ENCODE measurements at places on chromosomes 11 and 22. TPM values are rescaled to one million over a fixed set of nuclear protein-coding genes. Genes with fewer than 3 reads are reported as not detected.

DNA sequence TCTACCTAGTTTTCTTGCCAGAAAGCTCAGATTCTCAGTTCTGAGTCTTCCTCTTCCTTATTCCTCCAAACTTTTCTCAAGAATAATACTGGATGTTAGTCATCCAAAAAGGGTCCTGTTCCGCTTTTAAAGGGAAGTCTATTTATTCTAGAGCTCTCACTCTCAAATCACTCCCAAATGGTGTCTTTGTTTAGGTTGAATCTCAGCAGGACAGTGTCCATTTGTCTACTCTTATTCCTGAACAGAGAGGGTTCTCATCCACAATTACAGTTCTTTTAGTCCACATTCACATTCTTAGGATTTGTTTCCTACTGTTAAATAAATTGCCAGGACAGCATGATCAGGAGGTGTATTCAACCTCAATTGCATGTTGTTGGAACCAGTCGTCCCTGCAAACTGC lies 61.3 kb downstream of the MUC15 start:
- H3K36me3 ChIP-seq = no peaks in the 10 kb centered on the region
- H3K4me1 ChIP-seq = 0 out of 2 replicates have a peak, but pooled peaks cover 3% of the 10 kb centered on the region
- H3K27ac ChIP-seq = no peak overlapping the region
- no peak overlapping the region for H3K4me3 ChIP-seq

GRCh38 chr22:29343313-29343805 lies 27.9 kb upstream of the RASL10A start:
- H3K4me1 ChIP-seq = no peaks in the 10 kb centered on the region
- peak overlapping the region; percentile 36 for H3K27ac ChIP-seq
- peaks cover 57% of the 10 kb centered on the region for H3K36me3 ChIP-seq

- H3K27ac ChIP-seq = no peak overlapping the region
- peaks cover 19% of the 10 kb centered on the region for H3K4me1 ChIP-seq
- H3K27me3 ChIP-seq = peaks cover 81% of the 10 kb centered on the region
- peaks cover 8% of the 10 kb centered on the region for H3K36me3 ChIP-seq
- DNase-seq = no peak
- peak overlapping the region; percentile 36 for H3K4me3 ChIP-seq
Observed at GRCh38 chr11:80320226-80320625, 879.4 kb upstream of the TENM4 start.

- H3K27ac ChIP-seq = no peak overlapping the region
- H3K36me3 ChIP-seq = no peaks in the 10 kb centered on the region
- no peak overlapping the region for H3K4me3 ChIP-seq
- no peaks in the 10 kb centered on the region for H3K27me3 ChIP-seq
- peaks cover 33% of the 10 kb centered on the region for H3K4me1 ChIP-seq
Observed at GRCh38 chr11:70066136-70066520, 12.0 kb upstream of the ANO1 start.

The ALDH3B1 gene
- 0.53 TPM for total RNA-seq

- no peaks in the 10 kb centered on the region for H3K36me3 ChIP-seq
- H3K27ac ChIP-seq = peak overlapping the region; percentile 7
- no peaks in the 10 kb centered on the region for H3K27me3 ChIP-seq
- H3K4me3 ChIP-seq = peak overlapping the region; percentile 69
- no peak for DNase-seq
Observed at GRCh38 chr11:65424205-65425104, 1.9 kb downstream of the NEAT1 start.

The CDON gene
- 33.3 TPM for total RNA-seq

GRCh38 chr22:24205438-24206195 lies 24.3 kb downstream of the SUSD2 start:
- H3K36me3 ChIP-seq = peaks cover 19% of the 10 kb centered on the region
- no peak overlapping the region for H3K4me3 ChIP-seq
- peaks cover 28% of the 10 kb centered on the region for H3K4me1 ChIP-seq

The CRACR2B gene
- 55.9 TPM for total RNA-seq

GRCh38 chr11:83195143-83195466 lies 1.6 kb downstream of the ANKRD42 start:
- H3K36me3 ChIP-seq = peaks cover 17% of the 10 kb centered on the region
- H3K4me1 ChIP-seq = peaks cover 18% of the 10 kb centered on the region
- H3K27ac ChIP-seq = no peak overlapping the region

DNA sequence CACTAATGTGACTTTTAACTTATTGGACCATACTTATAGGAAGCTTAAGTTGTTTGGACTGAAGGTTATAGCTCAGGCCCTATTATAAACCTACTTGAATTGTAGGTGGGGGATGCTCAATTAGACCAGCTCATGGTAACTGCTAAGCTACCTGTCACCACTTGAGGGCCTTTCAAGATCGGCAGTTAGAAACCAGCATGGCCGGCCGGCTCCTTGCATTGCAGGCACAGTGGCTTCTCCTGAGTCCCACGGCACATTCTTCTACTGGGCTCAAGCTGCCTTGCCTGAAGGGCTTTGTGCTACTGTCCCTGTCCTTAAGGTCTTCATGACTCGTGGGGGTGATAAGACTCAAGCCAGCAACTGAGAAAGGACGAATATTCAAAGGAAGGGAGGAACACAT lies 70.8 kb downstream of the TBC1D22A start:
- H3K4me1 ChIP-seq = peaks cover 25% of the 10 kb centered on the region
- H3K27me3 ChIP-seq = no peaks in the 10 kb centered on the region
- peak; percentile 67 for DNase-seq
- H3K36me3 ChIP-seq = peaks cover 36% of the 10 kb centered on the region
- no peak overlapping the region for H3K27ac ChIP-seq

The SYCE3 gene
- 0.46 TPM for total RNA-seq

The CYB5R2 gene
- 40.3 TPM for total RNA-seq

The CASP1 gene
- total RNA-seq = not detected

The IPO7 gene
- 212 TPM for total RNA-seq

The HDAC10 gene
- 40.9 TPM for total RNA-seq

DNA sequence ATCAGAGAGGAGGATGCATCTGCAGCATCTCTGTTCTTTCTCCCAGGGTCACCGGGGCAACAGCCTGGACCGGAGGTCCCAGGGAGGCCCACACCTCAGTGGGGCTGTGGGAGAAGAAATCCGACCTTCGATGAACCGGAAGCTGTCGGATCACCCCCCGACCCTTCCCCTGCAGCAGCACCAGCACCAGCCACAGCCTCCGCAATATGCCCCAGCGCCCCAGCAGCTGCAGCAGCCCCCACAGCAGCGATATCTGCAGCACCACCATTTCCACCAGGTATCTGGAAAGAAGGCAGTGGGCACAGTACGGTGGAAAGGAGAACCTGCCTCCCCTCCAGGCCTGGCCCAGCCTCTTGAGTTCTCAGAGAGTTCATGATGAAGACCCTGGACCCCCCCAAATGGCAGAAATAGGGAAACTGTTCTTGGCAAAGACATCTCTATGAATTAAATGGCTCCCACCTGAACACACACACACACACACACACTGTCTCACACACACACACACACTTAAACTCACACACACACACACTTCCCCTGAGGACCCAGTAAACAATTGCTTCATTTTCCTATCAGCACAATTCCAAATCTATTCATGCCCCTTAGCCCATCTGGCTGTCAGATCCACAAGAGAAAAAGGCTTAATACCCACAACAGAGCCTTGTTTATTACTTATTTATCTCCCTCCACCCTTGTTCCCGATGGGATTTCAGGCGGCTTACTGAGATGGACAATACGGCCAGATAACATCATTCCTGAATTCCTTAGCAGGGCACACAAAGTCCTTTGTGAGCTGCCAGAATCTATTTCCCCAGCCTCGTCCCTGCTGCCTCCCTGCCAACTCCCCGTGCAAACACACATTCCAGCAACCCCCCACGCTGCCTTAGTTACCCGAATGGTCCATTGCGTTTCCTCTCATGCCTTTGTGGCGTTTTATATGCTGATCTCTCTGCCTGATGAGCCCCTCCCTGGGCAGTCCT lies 8.1 kb downstream of the TMA7B start:
- no peak overlapping the region for H3K4me3 ChIP-seq
- H3K36me3 ChIP-seq = no peaks in the 10 kb centered on the region
- no peak for DNase-seq
- H3K27me3 ChIP-seq = no peaks in the 10 kb centered on the region

All from WTC11 (cell line).